ENCODE measurements at places on chromosomes 3 and 15. TPM values are rescaled to one million over a fixed set of nuclear protein-coding genes. Genes with fewer than 3 reads are reported as not detected.
A peak's percentile ranks its signal among the peaks of the same experiment; 100 is the strongest.

- no peak overlapping the region for H3K27ac ChIP-seq
- no peaks in the 10 kb centered on the region for H3K36me3 ChIP-seq
- peaks cover 16% of the 10 kb centered on the region for H3K4me1 ChIP-seq
- no peak overlapping the region for H3K4me3 ChIP-seq
- H3K27me3 ChIP-seq = peaks cover 34% of the 10 kb centered on the region
Observed at GRCh38 chr3:192516820-192517219, 210.5 kb downstream of the FGF12 start.

GRCh38 chr3:182058488-182058887, 346.8 kb downstream of the SOX2 start:
- H3K36me3 ChIP-seq = no peaks in the 10 kb centered on the region
- H3K4me3 ChIP-seq = no peak overlapping the region
- no peaks in the 10 kb centered on the region for H3K4me1 ChIP-seq
- H3K27me3 ChIP-seq = no peaks in the 10 kb centered on the region
- no peak for DNase-seq
- no peak overlapping the region for H3K27ac ChIP-seq

GRCh38 chr3:42653560-42654330, at the start of gene ZBTB47:
TSS of gene ZBTB47 (plus strand) at chr3:42653697. CDS start at chr3:42658356, 4,659 bp downstream.
- peak within 1 kb of the TSS; percentile 83 for H3K4me3 ChIP-seq
- H3K27me3 ChIP-seq = no peaks in the 10 kb centered on the region
- peak within 1 kb of the TSS; percentile 73 for H3K27ac ChIP-seq
- peaks cover 71% of the 10 kb centered on the region for H3K4me1 ChIP-seq

Gene FBXW12
- total RNA-seq = 0.61 TPM

- H3K4me3 ChIP-seq = no peak overlapping the region
- no peak overlapping the region for H3K27ac ChIP-seq
- H3K4me1 ChIP-seq = peaks cover 3% of the 10 kb centered on the region
- peaks cover 2% of the 10 kb centered on the region for H3K27me3 ChIP-seq
- DNase-seq = no peak
- H3K36me3 ChIP-seq = no peaks in the 10 kb centered on the region
Observed at GRCh38 chr15:59830098-59830497, 141.0 kb upstream of the BNIP2 start.

Data from spinal cord (tissue), 10 donors.